ENCODE measurements at places on chromosomes 3 and 15. TPM values are rescaled to one million over a fixed set of nuclear protein-coding genes. Genes with fewer than 3 reads are reported as not detected.

DNA sequence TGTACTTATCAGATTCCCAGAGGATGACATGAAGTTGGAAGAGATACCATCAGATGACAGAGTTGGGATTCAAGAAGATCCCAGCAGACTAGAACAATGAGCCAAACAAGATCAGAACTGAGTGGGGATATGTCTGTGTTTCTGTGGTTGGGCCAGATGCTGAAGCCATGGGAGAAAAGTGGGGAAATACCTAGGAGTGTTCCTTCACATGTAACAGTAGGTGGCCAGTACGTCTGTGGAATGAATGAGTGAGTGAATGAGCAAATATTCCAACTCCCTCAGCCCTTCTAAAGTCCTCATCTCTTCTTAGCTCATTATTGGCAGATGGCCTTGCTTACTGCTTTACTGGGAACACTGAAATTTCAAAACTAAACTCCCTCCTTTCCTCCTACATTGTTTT, 32.2 kb upstream of the GREM1 start:
- DNase-seq, result no peak

DNA sequence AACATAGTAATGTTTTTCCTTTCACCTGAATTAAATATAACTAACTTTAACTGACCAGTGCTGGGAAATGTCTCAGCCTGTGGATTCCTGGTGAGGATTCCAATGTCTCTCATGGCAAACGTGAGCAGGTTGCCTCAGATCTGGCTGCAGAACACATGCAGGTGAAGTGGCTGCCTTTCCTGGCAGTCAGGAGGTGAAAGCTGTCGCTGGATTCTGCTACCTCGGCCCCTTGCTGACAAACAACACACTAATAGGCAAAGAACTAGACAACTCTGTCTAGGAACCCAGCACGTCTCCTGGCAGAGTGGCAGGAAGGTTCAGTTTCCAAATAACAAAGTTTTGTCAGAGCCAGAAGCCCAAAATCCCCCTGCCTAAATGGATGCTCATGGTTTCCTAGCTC, 400.8 kb upstream of the PPP2R3A start:
- no peak for DNase-seq

GPR171 gene
- total RNA-seq, result 0.17 TPM

DNA sequence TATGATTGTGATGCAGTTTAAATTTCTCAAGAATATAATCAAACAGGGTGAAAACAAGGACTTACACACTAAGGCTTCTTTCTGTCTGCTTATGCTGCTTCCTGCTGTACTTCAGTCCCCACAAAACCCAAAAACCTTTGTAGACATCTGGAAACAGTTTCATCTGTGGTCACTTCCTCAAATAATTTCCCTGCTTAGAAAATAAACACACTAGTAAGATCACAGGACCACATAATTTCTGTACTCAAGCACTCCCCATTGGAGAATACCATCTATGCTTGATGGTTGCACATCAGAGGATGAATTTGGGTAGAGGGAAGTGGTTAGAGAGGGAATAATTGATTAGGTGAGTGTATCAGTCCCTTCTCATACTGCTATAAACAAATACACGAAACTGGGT, 266.2 kb downstream of the LSAMP start:
- no peak for DNase-seq

DNA sequence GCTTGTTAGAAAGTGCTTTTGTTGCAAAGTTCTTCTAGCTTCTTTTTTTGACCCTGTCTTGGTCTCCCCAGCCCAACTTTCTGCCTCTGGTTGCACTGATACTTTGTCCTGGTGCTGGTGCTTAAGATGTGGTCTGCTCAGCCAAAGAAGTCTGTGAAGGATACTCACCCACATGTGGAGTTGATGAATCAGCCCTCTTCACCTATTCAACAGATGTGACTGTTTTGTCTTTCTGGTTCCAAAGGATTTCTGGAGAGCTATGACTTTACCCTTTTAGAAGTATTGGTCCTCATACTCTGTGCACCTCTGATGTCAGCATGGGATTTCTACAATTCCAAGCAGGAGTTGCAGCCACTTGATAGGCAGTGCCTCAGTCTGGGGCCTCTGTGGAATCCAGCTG, 84.1 kb downstream of the PCCB start:
- no peak for DNase-seq

- no peak for DNase-seq
Measured at GRCh38 chr3:64316971-64317370, 91.7 kb upstream of the PRICKLE2 start.

DNA sequence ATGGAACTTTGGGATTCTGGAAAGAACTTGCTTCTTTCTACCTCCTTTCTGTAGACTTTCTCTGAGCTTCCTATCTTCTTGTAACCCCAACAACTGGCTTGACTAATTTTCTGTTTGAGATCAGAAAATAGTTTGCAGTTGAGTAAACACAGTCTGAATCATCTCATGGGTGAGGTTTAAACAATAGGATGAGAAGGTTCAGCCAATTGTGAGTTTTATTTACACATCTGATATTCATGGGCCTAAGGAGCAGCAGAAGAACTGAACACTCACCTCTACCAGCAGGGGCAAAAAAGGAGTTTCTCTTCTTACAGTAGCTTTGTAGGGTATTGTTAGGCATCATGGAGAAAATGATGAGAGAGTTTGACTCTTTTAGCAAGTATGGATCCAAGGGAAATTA, 54.2 kb downstream of the DTWD1 start:
- DNase-seq, result no peak

DNA sequence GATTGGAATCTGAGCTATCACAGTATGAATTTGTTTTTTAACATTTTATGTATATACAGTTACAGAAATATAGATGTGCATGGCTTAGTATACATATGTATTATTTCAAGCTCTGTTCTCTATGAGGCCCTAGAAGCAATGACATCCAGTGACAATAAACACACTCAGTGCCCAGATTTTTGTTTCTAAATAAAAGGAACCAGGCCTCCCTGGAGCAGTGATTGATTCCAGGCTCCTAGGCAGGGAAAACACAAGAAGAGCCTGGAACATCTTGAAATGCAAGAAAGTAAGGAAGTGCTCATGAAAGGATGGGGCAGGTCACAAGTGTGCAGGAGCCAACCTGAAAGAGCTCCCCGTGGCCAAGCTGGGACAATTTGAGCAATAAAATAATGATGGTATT, 18.5 kb upstream of the CGNL1 start:
- DNase-seq, result no peak

PDHB gene
- 123 TPM for total RNA-seq

GRAMD2A gene
- 1.9 TPM for total RNA-seq

CXCR6 gene
- not detected for total RNA-seq

TUSC7 gene
- total RNA-seq, result not detected

- no peak for DNase-seq
Measured at GRCh38 chr3:47065681-47066080, 86.2 kb downstream of the NBEAL2 start.

EFCAB12 gene
- 0.34 TPM for total RNA-seq

GRCh38 chr3:137771401-137772213, 7.5 kb downstream of the SOX14 start:
- peak; percentile 56 for DNase-seq

DNA sequence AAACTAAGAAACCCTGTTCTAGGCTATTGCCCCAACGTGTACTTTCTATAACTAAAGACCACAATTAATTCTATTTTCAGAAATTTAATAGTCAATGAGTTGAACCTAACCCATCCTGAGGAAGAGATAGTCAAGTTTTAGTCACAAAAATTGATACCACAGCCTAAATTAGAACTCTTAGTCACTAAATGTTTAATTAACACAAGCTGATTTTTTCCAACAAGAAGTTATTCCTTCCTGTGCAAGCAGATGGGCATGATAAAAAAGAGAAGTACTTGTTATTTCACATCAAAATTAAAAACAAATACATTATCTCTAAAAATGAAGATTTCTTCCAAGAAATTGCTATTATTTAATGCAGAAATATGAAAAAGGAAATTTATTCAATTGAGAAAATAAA, 38.4 kb upstream of the TERB2 start:
- no peak for DNase-seq

SI gene
- not detected for total RNA-seq

CMTM7 gene
- total RNA-seq, result 19.9 TPM

DNA sequence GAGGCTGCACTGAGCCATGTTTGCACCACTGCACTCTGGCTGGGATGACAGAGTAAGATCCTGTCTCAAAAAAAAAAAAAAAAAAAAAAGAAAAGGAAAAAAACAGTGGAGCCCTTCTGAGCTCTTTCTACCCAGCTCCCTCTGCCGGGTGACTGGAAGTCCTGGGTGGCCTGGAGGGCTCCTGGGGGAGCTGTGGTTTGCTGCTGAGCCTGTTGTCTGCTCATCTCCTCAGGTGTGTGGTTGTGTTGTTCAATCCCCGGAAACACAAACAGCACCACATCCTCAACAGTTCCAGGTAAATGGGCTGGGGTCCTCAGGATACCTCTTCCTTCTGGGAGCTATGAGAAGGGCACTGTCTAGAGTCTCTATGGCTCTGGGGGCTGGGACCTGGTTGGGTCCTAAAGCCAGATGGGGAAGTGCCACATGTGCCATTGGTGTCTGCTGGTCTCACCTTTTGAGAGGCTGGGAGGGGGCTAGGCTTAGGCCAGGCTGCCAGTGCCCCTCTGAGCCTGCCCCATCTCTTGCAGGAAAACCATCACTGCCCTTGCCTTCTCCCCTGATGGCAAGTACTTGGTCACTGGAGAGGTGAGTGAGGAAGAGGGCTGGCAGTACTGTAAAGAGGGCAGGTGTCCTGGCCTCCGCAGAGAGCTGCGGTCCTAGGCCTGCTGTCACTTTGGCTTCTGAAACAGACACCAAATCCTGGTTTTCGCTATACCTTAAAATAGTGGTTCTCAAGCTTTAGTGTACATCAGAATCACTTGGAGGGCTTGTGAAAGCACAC, 17.1 kb upstream of the JMJD7 start:
- no peak for DNase-seq
